ENCODE measurements at places on chromosomes 7 and 10. TPM values are rescaled to one million over a fixed set of nuclear protein-coding genes. Genes with fewer than 3 reads are reported as not detected.

EPC1 gene
- 49.5 TPM for total RNA-seq

PODXL gene
- 64.4 TPM for total RNA-seq

- no peak for DNase-seq
These were observed 1.6 kb upstream of the IDI1 start for GRCh38 chr10:1050554-1050953.

ACTL6B gene
- total RNA-seq, result not detected

DNA sequence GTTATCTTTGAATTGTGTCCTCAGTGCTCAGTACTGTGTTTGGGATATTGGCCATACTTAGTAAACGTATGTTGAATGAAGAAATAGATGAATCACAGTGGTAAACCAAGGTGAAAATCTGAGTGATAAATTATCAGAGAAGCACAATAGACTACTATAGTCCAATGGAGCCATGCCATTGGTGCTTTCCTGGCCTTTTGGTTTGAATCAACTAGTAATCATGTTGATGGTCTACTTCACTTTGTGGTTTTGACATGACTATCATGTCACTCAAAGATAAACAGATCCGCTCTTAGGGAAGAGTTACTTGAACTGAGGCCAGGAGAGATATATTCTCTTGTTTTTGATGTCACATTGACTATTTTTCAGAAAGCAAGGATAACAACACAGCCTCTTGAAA lies 86.1 kb upstream of the IGFBP3 start:
- DNase-seq, result no peak

IFIT1B gene
- total RNA-seq, result not detected

PCDH15 gene
- 1.2 TPM for total RNA-seq

GRCh38 chr7:104149822-104150221 lies 58.0 kb downstream of the ORC5 start:
- DNase-seq, result no peak

LLCFC1 gene
- total RNA-seq, result not detected

- no peak for DNase-seq
These were observed 8.7 kb upstream of the IL6 start for GRCh38 chr7:22718200-22718711.

GRCh38 chr10:130400890-130401289 lies 264.7 kb downstream of the GLRX3 start:
- DNase-seq, result no peak

All from ureter (tissue), 1 donor.